ENCODE measurements at places on chromosomes 6 and 20.

DNA sequence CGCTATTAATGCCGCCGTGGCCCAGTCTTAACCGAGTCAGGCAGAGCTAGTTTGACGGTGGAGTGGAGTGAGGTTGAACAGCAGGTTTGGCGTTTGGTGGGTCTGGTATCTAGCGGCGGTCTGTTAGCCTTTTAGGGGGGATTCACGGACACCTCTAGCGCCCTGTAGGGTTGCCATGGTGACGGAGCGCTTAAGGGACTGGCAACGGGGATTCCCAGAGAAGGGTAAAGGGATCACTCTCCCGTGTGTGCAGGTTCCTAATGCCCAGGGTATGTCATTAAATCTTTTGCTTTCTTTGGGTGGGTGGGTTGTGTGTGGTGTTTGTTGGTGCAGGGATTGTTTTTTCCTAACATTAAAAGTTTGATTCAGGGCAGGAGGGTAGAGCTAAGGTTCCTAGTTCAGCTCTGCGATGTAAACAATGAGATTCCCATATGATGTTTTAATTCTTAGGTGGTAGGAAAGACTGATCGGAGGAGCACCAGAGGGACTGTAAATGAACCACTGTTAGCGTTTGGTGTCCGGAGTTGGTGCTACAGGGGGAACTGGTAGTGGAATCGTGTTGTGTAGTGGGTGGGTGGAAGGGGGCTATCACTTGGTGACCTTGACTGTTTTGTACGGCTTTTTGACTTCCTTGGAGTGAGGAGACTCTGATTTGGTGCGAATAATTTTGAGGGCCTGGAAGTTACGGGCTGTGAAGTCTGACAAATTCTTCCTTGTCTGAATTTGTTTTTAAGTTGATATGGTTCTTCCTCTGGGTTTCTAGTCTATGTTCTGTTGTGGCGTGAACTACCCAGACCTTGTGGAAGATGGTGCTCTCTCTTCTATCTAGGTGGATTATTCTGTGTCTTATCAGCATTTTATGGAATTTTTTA lies 5.0 kb downstream of the BRD2 start:
- no peak for DNase-seq

- DNase-seq, result no peak
These were observed 76.8 kb upstream of the SIRPG start for GRCh38 chr20:1734269-1734858.

DNA sequence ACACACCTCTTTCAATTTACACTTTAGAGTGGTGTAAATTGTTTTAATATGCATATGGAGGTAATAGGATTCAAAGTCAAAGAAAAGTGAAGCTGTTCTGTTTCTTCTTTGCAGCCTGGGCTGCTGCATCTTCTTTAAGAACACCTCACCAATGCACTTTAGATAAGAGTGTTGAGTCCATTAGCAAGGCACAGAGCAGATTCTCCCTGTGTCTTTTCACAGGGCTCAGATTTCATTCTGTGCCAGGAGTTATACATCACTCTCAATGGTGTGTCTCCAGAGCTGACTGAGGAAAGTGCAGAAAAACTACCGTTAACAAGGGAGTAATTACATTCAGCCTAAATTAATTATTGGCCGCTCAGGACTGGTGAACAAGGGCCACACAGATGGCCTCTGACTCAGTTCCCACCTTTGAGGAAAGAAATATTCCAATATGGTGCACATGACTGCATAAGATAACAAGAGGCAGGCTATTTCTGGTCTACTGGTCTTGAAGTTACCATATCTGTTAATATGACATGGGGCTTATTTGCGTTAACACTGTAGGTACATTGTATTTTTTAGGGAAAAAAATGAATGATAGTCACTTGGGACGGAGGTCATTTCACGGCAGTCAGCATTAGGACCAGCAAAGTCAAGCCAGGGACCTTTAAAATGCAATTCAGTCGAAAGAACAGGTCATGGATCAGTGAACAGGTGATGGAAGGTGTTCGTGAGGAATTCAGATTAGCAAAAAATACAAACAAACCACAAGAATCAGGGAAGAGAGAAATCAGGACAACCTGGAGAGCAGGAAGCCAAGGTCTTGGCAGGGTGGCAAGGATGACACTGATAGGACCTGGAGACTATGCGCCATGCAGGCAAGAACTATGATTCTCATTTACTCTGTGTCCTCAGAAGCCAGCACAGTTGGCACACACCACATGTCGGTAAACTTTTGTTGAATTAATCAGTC lies 203.7 kb downstream of the TBX18 start:
- no peak for DNase-seq

DNA sequence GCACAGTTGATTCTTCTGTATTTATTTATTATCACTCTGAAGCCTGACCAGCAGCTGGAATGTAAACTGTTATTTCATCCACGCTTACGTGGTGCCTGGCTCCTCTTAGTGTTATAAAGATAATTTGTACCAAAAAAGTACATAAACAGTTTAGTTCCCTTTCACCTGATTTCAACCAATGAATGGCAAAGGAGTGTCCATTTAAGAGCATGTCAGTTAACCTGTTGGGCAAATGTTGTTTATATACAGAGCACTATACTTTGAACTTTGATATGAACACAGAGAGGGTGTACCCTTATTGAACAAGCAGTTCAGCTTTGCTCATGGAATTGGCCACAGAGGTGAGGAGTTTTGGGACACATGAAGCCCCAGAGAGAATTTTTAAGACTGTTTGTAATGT lies 7.2 kb upstream of the CTCFL start:
- no peak for DNase-seq

DNA sequence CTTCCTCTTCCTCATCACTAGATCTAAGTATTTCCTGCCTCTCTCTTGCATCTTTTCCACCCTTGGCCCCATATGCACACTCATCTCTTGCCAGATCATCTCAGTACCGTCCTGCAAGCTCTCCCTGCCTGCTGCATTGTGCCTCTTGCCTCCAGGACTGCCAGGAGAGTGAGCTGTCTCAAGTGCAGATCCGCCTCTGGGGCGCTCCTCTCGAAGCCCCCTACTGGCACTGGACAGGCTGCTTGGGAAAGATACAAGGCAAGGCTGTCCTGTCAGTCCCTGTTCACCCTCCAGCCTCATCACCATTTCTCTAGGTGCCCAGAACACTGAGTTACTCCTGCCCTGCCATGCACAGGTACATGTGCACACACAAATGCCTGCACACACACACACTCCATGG lies 10.2 kb downstream of the SYNDIG1 start:
- no peak for DNase-seq

- no peak for DNase-seq
These were observed 25.1 kb downstream of the RNF217 start for GRCh38 chr6:124987291-124987690.

All from NCI-H2107 (cell line).